ENCODE measurements at places on chromosomes 1 and 21.

- DNase-seq: no peak
These were observed 24.1 kb downstream of the PTGFRN start for GRCh38 chr1:116933606-116934515.

- DNase-seq: no peak
These were observed 247.7 kb upstream of the PTBP2 start for GRCh38 chr1:96473791-96474434.

GRCh38 chr1:28927266-28927647 is 12.9 kb downstream of the EPB41 start:
- DNase-seq: no peak

GRCh38 chr1:24946861-24947658 is 17.0 kb upstream of the RUNX3 start:
- no peak for DNase-seq

DNA sequence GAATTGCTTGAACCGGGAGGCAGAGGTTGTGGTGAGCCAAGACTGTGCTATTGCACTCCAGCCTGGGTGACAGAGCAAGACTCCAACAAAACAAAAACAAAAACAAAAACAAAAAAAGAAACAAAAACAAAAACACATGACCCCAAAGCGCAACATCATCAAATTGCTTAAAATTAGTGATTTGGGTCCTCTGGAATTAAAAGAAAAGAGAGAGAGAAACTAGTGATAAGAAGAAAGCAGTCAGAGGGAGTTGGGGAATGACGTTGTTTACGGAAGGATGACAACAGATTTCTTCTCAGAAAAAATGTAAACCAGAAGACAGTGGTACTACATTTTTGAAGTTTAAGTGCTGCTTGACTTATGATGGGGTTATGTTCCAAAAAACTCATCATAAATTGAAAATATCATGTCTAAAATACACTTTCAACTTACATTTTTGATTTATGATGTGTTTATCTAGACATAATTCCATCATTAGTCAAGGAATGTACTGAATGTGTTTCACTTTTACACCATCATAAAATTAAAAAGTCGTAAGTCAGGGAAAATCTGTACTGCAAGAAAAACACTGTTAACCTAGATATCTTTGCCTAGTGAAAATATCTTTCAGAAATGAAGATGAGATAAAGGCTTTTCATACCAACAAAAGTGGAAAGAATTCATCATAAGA is 88.0 kb downstream of the MT1HL1 start:
- peak; percentile 26 for DNase-seq

- DNase-seq: no peak
These were observed 16.6 kb downstream of the TRIM45 start for GRCh38 chr1:117104986-117105385.

GRCh38 chr1:46583494-46583893 is 20.6 kb downstream of the MKNK1 start:
- DNase-seq: no peak

DNA sequence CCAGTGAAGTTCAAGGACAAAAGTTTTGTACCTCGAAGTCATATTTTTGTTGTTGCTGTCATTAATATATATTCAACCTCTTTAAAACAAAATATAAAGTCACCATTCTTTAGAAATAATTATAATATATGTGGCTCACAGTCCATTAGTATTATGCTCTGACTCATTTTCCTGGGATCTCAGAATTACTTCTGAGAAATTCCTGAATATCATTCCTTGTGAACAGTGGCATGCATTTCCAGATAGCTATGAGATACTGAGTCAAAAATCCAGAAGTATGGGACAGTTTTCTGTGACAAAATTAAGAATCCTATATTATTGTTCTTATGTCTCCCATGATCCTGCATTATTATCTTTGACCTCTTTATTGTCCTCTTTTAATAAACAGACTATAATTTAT is 13.8 kb upstream of the RGS21 start:
- DNase-seq: no peak
